NK-92 treated with Interleukin-12 subunit alpha and Interleukin-12 subunit beta, amount 100 ng/mL, for 24 hours (cell line): ENCODE measurements at places on chromosomes 2 and 18.

GRCh38 chr2:143877876-143878530 is 641.9 kb downstream of the ZEB2 start:
- no peak for DNase-seq

GRCh38 chr2:237512774-237513466 is 25.9 kb downstream of the MLPH start:
- peak; percentile 38 for DNase-seq

- no peak for DNase-seq
Measured at GRCh38 chr18:54734059-54734458, 94.2 kb upstream of the RAB27B start.

- no peak for DNase-seq
Measured at GRCh38 chr2:199195927-199196502, 261.7 kb downstream of the SATB2 start.

GRCh38 chr18:55857409-55857808 is 269.4 kb upstream of the TCF4 start:
- DNase-seq: no peak

DNA sequence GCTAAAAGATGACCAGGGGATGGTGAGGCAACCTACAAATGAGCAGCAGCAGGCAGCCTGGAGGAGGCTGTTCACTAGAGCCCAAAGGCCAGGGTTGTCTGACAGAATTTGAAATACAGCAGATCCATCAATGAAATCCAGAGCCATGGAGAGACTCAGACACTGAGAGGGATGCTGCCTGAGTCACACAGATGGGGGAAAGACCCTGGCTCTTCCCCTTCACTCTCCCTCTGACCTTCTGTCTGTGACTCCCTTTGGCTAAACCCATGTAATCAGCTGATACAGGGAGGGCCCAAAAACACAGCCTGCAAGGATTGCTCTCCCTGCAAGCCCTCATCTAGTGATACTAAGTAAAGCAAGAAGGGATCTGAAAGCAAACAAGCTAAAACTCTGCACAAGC is 166.5 kb upstream of the SPOPL start:
- no peak for DNase-seq
